ENCODE measurements at places on chromosomes 5 and 9.

GRCh38 chr9:125075997-125076396 is 67.3 kb downstream of the SCAI start:
- DNase-seq, result no peak

GRCh38 chr5:2136728-2137333 is 254.1 kb upstream of the IRX4 start:
- no peak for DNase-seq

DNA sequence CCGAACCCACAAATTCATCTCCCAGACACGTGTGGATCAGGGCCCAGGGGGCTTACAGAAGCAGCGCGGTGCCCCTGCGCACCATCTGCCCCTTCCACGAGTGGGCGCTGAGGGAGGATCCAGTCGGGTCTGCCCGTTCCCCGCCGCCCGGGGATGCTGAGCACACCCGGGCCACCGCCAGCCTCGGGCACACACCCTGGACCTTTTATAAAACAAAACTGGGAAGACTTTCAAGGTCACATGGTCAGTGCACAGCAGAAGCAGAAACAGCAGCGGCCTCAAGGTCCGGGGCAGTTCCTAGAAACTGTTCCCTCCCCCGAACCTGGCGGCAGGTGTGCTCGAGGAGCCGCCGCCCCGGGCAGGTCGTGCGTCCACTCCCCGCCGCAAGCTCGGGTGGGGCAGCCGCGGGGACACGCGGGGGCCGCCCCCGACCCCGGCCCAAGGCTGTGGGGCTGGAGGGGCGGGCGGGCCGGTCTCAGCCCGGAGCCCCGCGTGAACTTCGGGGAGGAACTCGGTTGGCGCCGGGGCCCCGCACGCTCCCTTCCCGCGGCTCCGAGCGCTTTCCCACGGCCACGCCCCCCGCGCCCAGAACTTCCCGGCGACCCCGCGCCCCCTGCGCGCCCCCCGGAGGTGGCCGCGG is 633 bp upstream of the PPP1R26 start:
- peak; percentile 39 for DNase-seq

GRCh38 chr9:71105192-71105591 is 16.2 kb downstream of the TRPM3 start:
- no peak for DNase-seq

DNA sequence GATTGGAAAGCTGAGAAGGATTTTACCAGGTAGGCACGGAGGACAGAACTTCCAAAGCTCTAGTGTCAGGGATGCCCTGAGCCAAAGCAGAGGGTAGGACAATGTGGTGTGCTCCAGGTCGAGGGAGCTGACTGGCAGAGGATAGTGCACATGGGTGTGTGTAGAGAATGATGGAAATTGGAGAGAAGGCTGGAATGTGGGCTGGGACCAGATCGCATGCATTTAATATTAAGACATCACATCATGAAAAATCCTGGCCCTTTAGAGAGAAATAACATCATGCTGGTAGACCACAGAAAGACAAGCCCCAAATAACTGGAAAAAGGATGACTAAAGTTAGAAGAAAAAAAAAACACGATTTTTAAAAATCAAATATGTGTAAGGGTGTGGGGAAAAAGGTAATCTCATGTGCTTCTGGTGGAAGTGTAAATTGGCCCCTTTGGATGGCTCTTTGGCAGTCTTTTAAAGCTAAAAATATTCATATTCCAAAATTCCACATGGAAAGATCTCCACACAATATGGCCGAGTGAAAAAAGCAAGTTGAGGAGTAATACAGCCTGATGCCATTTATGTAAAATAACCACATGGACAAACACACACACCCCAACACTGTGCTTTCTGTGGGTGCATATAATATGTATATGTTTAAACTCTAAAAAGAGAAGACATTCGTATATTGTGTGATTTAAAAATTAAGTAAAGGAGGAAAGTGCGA is 67.0 kb upstream of the TGFBR1 start:
- DNase-seq, result no peak

DNA sequence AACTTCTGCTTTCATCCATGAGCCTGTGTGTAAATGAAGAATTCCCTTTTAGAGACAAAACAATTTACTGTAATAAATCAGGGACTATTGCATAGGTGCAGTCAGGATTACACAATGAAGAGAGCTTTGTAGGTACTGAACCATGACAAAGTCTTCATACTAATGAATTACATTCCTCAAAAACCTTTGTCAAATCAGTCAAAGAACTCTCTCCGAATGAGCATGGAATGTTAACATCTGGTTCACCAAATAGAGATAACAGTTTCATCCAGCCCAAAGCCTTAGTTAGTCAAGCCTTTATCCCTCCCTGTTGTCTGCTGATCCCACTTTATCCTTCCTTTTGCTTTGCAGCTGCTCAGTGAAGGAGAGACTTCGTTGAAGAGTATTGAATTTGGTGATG is 62.9 kb upstream of the DMRTA1 start:
- no peak for DNase-seq

GRCh38 chr5:80592105-80592504 is 22.0 kb upstream of the ANKRD34B start:
- no peak for DNase-seq

- DNase-seq, result no peak
Observed at GRCh38 chr5:54671681-54672080, 154.1 kb downstream of the SNX18 start.

DNA sequence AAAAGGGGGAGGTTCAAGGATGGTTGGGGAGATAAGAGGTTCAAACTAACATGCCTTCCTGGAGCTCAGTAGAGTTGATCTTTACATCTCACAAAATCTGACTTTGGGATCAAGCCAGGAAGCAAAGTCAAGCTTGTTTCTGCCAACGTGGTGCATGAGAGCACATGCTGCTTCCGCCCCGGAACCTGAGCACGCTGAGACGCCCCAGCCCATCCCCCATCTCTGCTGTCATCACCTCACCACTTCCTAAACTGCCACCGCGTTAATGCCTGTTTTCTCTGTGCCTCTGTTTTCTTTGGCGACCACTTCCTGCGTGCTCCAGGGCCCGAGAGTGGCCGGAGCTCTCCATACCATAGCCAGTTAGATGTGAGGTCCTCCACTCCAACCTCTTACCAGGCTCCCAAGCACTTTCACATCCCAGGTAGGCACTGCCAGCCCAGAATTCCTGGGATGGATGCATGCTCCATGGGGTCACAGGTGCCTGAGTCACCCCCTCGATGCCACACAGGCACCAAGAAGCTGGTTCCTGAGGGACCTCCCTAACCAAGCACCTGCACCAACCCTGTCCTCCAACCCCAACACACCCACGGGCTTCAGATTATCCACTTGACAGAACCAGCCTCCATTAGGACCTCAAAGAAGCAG is 31.2 kb upstream of the AFAP1L1 start:
- no peak for DNase-seq

DNA sequence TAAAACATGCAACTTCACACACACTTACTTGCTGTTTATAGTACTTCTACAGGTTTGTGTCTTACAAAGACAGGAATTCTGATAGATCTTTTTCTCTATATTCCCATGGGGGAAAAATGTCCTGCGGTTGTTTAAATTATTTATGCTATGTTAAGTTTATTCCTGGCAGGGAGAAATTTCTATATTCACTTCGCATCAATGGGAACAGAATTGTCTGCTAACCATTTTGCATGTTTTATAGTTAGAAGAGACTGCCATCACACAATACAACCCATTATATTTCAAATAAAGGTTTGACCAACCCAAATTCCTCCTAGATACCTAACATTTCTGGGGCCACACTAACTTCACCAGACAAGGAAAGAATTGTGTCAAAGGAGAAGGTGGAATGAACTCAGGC is 110.0 kb upstream of the PRR16 start:
- DNase-seq, result no peak

DNA sequence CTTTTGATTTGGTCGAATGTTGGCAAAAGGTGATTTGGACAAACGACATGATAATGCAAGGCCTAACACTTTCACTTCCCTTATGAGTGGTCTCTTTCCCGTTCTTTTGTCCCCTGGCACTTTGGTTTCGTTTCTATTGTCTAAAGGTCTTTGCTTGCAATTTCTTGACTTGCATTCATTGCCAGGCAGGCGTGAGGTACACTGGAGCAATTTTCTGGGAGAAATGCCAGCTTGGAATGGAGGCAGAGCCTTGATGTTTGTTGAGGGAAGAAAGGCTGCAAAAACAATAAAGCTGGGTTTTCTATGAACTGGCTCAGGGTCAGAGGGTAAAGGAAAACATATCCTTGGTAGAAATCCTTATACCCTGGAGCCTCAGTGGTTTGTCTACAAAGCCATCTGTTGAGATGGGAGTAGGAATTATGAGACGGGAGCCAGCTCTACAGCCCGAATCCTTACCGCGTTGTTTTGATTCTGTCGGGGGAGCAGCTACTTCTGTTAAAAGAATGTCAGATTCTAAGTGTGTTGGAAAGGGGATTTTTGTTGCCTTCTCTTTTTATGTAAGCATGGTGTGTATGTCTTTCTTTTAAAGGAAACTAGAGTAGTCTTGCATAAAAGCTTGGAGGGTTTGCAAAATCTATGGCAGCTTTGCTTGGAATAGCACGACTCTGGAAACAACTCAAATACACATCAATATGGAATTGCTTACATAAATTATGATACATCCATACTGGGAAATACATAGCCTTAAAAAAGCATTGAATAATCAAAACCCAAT is 158.9 kb downstream of the RMI1 start:
- peak; percentile 55 for DNase-seq

GRCh38 chr5:96037128-96037527 is 75.5 kb upstream of the ELL2 start:
- DNase-seq, result no peak

DNA sequence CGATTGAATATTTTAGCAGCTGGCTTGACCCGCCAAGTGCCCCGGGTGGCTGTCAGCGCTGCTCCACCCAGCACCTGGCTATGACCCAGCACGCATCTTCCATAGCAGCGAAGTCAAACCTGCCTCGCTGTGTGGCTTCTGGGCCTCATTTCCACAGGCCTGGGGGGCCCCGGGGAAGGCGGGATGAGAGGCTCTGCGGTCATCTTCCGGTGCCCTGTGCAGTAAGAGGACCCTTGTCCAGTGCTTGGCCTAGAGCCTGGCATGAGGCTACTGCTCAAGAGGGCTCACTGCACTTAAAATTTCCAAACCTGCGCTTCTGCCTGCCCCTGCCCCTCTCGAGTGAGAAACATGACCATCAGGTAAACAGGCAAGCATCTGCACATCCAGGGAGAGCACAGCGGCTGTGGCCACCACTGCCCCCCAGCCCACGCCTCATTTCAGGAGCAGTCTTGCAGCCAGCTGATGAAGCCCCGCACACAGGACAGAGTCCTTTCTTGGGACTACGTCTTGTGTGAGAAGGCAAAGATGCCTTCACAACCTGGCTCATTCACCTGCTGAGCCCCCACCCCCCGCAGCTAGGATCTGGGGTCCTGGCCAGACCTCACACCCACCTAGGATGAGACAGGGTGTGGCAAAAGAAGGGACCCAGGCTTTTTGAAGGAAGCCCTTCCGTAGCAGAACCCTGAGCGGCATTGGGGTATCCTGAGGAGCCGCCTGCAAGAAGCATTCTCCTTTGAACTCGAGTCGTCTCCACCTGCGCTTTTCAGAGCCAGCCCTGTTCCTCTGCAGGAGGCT is 69.5 kb upstream of the UNC5A start:
- no peak for DNase-seq

DNA sequence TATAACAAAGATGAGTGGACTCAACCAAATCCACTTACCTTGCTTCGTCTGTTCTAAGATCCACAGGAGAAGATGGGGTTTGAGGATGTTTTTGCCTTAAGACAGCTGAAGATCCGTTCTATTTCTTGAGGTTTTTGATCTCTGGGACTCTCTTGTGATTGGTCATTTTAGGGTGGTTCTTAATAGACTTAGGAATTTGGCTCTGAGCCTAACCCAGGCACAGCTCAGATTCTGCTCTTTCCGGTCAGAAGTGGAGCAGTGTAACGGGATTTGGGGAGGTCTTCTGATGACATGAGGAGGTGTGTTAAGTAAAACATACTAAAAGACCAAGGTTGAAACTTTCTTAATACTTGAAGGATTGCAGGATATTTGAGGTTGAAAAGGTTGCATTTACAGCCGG is 166.9 kb downstream of the DMRT2 start:
- no peak for DNase-seq

- DNase-seq, result no peak
Observed at GRCh38 chr9:89525446-89526374, 27.8 kb upstream of the SEMA4D start.

DNA sequence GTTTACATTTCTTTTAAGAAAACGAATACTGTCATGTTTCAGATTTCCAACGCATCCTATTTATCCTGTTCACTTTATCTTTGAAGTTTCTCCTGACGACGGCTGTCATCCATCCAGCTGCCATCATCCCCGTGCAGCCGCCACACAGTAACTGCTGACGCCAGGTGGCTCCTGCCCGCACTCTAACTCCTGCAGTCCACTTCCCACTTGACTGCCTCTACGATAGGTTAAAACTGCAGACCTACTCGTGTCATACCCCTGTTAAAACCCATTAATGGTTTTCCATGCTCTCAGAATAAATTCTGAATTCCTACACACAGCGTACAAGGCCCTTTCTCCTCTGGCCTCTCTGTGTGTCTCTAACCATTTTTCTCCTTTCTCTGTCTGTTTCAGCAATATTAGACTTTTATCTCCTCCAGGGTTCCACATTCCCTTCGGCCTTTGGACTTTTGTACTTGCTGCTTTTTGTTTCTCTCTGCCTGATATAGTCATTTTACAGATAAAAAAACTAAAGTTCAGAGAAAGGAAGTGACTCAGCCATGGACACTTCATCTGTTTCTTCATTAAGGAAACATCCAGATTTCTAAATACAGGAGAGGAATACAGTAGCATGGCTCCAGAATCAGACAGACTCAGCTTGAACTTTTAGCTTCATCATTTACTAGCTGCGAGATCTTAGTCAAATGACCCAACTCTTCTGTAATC is 84.9 kb downstream of the ADAMTS12 start:
- no peak for DNase-seq

GRCh38 chr5:53730943-53731342 is 170.5 kb downstream of the NDUFS4 start:
- DNase-seq, result no peak

DNA sequence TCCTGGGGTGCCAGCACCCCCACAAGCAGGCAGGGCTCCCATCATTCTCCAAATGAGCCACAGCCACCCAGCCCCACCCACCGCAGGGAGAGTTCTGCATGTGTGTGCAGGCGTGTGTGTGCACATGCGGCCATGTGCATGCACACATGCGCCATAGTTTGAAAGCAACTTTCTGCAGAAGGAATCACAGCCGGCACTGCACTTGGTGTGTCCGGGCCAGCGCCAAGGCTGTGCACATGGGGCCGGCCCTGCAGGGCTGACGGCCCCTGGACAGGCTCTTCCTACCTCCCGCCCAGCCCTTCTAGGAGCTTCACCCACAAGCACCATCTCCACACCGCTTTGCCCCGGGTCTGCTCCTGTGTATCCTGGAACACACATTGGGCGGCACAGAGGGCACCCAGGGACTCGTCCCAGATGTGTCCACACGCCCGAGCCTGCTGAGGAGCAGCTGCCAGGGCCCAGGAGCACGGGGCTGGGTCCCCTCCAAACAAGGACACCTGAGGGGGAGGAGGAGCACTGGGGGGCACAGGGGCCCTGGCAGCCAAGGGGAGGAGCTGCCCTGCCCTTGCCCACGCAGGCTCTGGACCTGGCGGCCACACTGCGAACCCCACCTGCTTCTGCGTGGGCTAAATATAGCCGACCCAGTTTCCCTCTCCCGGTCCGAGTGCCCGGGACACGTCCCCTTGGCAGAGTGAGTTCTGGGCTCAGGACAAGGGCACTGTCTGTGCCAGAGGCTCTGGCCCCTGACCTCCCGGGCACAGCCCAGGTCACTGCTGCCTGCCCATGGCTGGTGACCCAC is 19.1 kb downstream of the TPPP start:
- no peak for DNase-seq

- DNase-seq, result no peak
Observed at GRCh38 chr5:157539503-157540022, 36.0 kb downstream of the ADAM19 start.

GRCh38 chr9:89654025-89654662 is 49.3 kb downstream of the GADD45G start:
- DNase-seq, result no peak
